ENCODE measurements at places on chromosomes 1 and 21.

DNA sequence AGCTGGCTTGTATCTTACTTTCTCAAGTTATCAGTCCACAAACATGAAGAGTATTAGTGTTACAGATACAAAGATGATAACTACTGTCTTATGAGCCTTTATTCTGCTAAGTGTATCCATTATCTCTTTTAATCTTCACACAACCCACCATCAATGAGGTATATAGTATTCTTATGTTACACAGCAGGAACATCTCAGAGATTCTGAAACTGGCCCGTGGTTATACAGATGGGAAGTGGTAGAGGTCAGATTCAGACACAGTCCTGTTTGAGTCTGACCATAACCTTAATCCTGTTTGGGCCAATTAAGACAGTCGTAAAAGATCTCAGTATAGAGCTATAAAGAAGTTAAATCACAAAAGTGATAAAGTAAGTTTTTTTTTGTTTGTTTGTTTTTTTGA lies 5.1 kb upstream of the TMEM269 start:
- DNase-seq: no peak

DNA sequence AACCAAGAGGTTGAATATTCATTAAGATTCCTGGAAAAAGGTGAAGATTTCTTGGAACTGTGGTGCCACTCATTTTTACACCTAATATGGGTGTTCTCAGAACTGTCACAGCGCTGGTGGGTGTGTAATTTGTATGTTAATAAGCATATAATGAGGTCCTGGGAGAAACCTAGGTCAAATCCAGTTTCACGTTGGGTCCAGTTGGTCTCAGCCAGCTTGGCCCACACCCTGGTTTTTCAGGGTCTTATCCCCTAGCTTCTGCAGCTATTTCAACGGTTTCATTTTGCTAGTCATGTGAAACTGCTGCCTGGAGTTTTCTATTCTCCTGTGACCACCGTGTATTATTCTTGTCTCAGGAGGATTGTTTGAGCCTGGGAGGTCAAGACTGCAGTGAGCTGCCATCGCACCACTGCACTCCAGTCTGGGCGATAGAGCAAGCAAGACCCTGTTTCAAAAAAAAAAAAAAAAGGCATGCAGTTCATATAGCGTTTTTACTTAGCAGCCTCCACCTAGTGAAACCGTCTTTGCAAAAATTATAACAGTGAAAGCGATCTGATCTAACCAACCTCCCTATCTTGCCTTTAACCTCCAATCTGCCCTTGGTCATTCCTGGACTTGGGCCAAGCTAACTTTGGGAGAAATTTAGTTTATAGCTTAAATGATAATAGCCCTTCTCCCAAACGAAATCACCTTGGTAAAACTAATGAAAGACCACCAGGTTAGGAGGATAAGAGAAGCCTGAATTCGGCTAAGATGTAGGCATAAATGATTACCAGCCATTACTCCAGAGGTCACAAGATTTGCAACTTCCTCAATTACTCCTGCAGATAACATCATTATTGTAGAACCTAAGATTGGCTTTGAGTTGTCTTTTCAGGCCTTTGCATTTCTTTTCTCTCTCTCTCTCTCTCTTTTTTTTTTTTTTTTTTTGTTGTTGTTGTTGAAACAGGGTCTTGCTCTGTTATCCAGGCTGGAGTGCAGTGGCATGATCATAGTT lies 44.0 kb downstream of the PTAFR start:
- no peak for DNase-seq

GRCh38 chr1:240362826-240363225 lies 249.1 kb downstream of the GREM2 start:
- no peak for DNase-seq

DNA sequence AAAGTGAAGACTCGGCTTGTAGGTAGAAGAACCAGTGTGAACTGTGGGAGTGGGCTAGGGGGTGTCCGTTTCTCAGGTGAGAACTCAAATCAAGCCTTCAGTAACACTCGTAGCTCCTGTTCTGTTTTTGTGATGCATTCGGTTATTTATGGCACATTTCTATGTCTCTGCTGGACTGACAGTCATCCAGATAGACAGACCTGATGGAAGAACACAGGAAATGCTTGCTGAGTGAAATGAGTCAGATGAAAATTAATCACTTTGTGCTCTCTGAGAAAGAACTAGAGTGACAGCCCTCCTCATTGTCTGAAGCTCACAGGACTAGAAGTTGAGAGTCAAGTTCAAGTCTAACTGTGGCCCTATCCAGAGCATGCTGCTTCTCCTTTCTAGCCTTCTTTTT lies 360.1 kb upstream of the PLXNA2 start:
- peak; percentile 12 for DNase-seq

DNA sequence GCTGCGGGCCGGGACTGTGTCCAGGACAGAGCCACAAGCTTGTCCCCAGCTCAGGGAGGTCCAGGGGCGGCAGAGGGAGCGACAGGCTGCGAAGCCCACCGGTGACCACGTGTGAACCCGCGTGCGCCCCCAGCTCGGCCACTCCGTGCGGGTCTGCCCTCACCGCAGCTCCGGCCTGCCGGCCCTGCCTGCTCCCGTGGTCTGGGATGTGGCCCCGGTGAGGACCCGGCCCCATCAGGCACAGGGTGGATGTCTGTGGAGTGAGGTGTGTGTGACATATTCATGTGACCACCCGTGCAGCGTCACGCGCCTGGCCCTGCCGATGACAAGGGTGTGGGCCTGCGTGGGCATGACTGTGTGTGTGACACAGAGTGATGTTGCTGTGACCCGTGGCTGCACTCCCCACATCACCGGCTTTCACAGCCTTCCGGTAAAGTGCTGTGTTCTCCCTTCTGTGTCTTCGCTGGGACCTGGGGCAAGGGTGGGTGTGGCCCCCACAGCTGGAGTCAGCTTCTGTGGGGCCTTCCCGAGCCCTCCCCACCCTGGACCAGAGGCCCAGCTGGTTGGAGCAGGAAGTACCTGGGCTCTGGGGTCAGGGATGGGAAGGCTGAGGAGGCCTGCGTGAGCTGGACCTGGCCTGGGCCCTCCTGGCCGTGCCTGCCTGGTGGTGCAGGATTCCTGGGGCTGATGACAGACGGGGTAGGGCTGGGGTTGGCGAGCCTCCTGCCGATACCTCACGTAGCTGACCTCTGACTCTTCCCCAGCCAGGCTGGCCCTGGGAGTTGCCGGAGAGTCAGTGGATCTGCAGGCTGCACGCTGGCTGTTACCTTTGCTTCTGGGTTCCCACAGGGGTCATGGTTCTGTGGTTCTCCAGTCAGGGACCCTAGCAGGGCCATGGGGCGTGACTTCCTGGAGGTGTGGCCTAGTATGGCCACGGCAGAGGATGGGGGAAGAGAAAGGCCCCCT lies 4.1 kb downstream of the RNF223 start:
- DNase-seq: no peak

DNA sequence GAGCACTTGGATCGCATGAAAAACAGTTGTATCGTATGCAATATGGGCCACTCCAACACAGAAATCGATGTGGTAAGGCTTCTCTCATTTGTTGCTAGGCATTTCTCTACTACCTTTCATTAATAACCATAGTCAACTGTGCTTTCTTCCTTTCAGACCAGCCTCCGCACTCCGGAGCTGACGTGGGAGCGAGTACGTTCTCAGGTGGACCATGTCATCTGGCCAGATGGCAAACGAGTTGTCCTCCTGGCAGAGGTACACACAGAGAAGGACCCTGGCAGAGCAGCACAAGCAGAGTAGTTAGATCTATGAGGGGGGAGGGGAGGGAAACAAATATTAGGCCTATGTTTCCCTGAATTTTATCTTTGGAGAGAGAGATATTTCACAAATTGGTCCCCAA lies 16.0 kb upstream of the STRIP1 start:
- no peak for DNase-seq

DNA sequence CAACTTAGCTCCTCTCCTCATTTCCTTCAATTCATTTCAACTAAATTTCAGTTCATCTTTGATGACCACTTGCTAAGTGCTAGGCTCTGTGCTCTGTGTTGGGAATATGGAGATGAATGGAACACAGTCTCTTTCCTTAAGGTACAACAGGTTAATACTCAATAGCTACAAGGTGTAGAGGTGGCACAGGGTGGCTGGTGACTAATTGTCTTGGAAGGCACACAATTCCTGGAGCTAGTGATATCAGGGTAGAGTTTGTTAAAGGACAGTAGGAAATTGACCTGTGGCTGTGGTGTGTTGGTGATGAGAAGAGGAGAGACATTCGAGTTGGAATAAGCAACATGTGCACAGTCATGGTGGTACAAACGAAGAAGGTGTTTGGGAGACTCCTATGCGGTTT lies 124.9 kb downstream of the RUNX1 start:
- DNase-seq: no peak

DNA sequence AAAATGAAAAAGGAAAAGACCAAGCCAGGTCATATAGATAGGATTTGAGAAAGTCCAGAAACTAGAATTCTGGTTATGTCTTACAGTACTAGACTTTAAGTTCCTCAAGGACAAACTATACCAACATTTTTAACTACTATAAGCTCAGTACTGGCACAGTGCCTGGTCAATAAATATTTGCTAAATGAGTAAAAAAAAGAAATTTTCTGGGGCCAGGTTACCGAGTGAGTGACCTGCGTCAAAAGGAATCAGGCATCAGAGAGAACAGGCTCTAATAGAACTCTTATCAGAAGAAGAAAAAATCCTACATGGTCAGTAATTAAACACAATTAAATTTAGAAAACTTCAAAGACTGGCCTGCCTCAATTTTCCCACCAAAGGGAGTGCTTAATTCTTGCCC lies 23.8 kb upstream of the YRDC start:
- no peak for DNase-seq

DNA sequence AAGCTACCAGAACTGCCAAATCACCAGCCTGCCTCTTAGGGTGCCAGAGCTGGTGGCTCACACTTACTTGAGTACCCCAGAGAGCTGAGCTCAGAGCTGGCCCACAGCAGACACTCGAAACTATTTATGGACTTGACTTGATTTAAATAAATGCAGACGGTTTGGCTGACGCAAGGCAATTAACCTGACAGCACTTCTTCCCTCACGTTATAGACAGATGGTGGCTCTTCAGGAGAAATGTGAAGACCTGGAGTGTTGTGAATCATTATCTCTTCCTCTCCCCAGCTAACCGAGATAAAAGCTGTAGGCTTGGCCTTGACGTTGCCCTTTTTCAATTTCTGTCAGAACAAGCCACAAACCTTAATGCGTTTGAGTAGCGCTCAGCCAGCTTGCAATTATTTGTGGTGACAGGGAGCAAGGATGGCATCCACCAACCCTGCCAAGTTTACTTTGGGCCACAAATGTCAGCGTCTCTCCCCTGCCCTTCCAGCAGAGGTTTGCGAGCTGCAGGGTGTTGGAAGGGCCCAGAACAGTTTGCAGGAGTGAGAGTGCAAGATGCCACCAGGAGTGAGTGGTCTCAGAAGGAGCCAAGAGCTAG lies 34.0 kb upstream of the BCAR3 start:
- DNase-seq: no peak

GRCh38 chr1:109782514-109782913 lies 18.8 kb upstream of the EPS8L3 start:
- no peak for DNase-seq

- no peak for DNase-seq
Observed at GRCh38 chr1:45643978-45644377, 20.1 kb upstream of the CCDC17 start.

Measured in HTR-8/SVneo (cell line).